ENCODE measurements at places on chromosomes 2 and 18.

GRCh38 chr2:69100220-69100723 is 87.3 kb downstream of the ANTXR1 start:
- H3K4me3 ChIP-seq: no peak overlapping the region
- no peaks in the 10 kb centered on the region for H3K27me3 ChIP-seq
- peaks cover 29% of the 10 kb centered on the region for H3K4me1 ChIP-seq
- peaks cover 20% of the 10 kb centered on the region for H3K36me3 ChIP-seq
- no peak for DNase-seq
- H3K27ac ChIP-seq: peak overlapping the region; percentile 34

GRCh38 chr2:216792222-216793021 is 67.4 kb downstream of the TNP1 start:
- peaks cover 85% of the 10 kb centered on the region for H3K4me1 ChIP-seq
- no peaks in the 10 kb centered on the region for H3K36me3 ChIP-seq
- H3K27me3 ChIP-seq: no peaks in the 10 kb centered on the region
- peak overlapping the region; percentile 86 for H3K27ac ChIP-seq
- DNase-seq: peak; percentile 90

DNA sequence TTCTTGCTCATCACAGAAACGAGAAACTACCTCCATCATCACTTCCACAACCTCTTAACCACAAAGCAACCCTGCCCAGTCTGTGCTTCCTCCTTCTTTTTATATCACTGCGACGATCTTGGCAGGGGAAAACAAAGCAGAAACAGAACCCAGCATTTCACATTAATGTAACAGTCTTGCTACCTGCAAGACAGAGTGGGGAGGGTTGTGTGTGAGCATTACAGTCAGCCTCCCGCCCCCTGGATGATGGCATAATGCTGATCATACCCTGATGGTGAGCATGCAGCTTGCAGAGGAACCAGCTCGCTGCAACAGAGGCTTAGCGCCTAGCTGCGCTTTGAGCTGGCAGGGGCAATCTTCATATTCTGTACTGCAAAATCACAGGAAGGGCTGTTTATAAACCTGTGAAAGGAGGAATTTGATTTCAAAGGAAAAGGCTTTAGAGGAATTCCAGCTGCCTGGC is 376.1 kb downstream of the IRS1 start:
- H3K4me1 ChIP-seq: peaks cover 7% of the 10 kb centered on the region
- no peaks in the 10 kb centered on the region for H3K27me3 ChIP-seq
- H3K36me3 ChIP-seq: no peaks in the 10 kb centered on the region
- no peak overlapping the region for H3K27ac ChIP-seq

- no peak overlapping the region for H3K4me3 ChIP-seq
- H3K36me3 ChIP-seq: no peaks in the 10 kb centered on the region
- H3K27ac ChIP-seq: no peak overlapping the region
- no peaks in the 10 kb centered on the region for H3K27me3 ChIP-seq
- no peak for DNase-seq
These were observed 168.1 kb downstream of the TMEM163 start for GRCh38 chr2:134550566-134551164.

- no peak overlapping the region for H3K27ac ChIP-seq
- no peaks in the 10 kb centered on the region for H3K4me1 ChIP-seq
- no peak for DNase-seq
These were observed 401.0 kb upstream of the ZEB2 start for GRCh38 chr2:144920755-144921530.

DNA sequence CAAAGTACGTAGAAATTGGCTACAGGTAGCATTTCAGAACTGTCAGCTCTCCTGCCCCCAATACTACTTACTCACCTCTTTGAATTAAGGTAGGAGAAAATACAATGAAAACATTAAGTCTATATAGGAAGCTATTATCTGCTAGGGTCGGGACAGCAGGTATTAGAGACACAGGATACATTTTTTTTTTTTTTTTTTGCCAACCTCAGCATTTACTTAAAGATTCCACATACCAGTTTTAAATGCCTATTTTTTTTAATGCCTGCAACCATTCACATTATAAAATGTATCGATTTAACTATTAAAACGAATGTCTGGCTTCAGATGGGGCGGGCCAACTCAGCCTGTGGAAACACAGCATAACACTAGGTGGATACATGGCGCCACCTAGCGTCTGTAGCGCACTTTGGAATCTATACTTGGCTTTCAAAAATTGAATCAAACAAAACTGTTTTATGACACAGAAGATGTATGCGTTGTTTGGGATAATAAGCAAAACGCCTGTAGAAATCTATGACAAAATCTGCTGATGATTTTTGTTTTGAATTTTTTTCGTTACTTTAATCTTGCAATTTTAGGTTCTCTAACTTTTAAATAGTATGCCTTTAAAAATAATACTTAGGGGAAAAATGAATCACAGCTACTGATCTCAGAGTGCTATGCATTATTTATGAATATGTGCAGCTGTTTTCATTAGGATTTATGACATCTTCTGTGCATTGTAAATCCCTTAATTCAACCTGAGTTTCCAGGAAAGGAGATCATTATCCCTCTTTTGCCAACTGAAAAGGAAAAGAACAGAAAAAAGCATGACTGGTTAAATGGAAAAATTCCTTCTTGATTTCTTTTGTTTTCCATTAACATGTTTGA is 261.0 kb downstream of the NYAP2 start:
- no peak overlapping the region for H3K27ac ChIP-seq
- H3K4me1 ChIP-seq: no peaks in the 10 kb centered on the region
- H3K27me3 ChIP-seq: no peaks in the 10 kb centered on the region
- H3K36me3 ChIP-seq: no peaks in the 10 kb centered on the region

DNA sequence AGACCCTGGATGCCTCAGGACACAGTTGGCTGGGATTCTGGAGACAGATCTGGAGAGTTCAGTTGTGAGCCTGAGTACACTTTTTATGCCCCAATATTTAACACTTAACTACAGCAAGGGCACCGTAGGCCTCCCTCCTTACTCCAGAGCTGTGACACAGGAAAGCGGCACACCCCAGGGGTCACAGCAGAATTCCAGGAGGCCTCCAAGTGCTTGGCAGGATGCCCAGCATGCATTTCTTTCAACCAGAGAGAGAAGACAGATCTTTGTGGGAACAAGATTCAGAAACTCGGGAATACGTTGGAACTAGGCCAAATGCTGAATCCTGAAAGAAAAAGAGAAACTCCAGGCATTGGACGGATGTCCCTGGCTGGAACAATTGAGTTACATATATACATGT is 199.2 kb upstream of the NT5C1B start:
- H3K4me3 ChIP-seq: no peak overlapping the region
- no peaks in the 10 kb centered on the region for H3K36me3 ChIP-seq
- DNase-seq: no peak
- H3K27ac ChIP-seq: no peak overlapping the region
- H3K4me1 ChIP-seq: peaks cover 9% of the 10 kb centered on the region

GRCh38 chr2:218796691-218797090 is 14.7 kb downstream of the CYP27A1 start:
- no peak overlapping the region for H3K27ac ChIP-seq
- no peaks in the 10 kb centered on the region for H3K36me3 ChIP-seq
- no peaks in the 10 kb centered on the region for H3K27me3 ChIP-seq
- no peaks in the 10 kb centered on the region for H3K4me1 ChIP-seq
- H3K4me3 ChIP-seq: no peak overlapping the region

DNA sequence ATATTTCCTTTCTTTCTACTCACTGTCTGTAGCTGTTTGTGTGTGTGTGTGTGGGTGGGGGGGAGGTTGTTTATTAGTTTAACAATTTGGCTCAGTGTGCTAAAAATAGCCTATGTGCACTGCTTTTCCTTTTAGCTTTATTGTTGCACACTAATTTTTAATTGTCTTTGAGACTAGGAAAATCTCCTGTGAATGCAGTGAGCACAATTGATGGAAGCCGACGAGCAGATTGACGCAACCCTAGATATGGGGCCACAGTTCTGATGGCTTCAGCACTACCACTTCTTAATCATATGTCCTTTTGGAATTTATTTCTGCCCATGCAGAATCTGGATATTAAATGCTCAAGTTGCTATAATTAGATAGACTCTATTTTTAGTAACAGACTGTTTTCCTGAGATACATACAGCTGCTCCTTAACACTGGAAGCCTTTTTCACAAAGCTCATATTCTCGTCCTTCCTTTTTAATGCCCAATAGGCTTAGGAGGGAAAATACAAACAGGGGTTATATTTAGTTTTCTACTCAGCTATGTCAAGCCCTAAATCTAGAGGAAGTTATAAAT is 109.1 kb downstream of the IRS1 start:
- no peaks in the 10 kb centered on the region for H3K36me3 ChIP-seq
- H3K27me3 ChIP-seq: no peaks in the 10 kb centered on the region
- peak overlapping the region; percentile 30 for H3K27ac ChIP-seq
- no peak overlapping the region for H3K4me3 ChIP-seq

- no peaks in the 10 kb centered on the region for H3K4me1 ChIP-seq
- no peak overlapping the region for H3K27ac ChIP-seq
- H3K36me3 ChIP-seq: no peaks in the 10 kb centered on the region
These were observed 134.1 kb downstream of the ANKRD44 start for GRCh38 chr2:197176522-197176921.

- no peaks in the 10 kb centered on the region for H3K4me1 ChIP-seq
- DNase-seq: no peak
These were observed 787.2 kb downstream of the TDRD15 start for GRCh38 chr2:21910832-21911507.

DNA sequence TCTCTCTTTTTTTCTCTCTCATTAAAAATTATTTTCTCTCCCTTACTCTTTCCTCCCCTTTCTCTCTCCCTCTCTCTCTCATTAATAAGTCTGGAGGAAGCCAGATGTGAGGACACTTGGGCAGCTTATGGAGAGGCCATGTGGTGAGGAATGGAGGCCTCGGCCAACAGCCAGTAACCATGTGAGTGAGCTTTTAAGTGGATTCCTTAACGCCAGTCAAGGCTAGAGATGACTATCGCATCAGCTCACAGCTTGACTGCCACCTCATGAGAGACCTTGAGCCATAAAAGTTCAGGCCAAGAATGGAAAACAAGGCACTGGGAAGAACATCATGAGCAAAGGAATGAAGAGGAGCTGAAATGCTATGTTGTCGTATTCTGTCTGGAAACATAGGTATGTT is 39.1 kb downstream of the ETAA1 start:
- H3K27ac ChIP-seq: no peak overlapping the region
- no peak overlapping the region for H3K4me3 ChIP-seq
- H3K36me3 ChIP-seq: no peaks in the 10 kb centered on the region
- no peaks in the 10 kb centered on the region for H3K4me1 ChIP-seq
- H3K27me3 ChIP-seq: no peaks in the 10 kb centered on the region

GRCh38 chr2:155442755-155443372 is 744.4 kb downstream of the KCNJ3 start:
- H3K27me3 ChIP-seq: no peaks in the 10 kb centered on the region
- no peak overlapping the region for H3K27ac ChIP-seq
- no peak overlapping the region for H3K4me3 ChIP-seq
- no peaks in the 10 kb centered on the region for H3K4me1 ChIP-seq

DNA sequence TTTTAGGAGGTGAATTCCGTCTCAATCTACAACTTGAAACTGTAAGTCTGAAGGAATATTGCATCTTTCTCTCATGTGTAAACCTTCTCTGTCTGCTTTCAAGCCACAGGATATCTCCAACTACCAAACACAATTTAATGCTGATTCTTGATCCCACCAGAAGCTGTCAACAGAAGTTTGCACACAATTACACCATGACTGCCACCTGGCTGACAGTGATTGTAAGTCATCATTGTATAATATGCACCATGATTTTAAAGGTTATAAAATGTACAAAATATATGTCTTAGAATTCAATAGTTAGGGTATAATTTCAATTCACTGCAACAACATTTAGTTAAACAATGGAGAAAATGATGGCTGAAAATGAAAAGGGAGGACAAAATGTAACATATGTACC is 18.4 kb downstream of the PREPL start:
- no peak overlapping the region for H3K27ac ChIP-seq
- no peaks in the 10 kb centered on the region for H3K27me3 ChIP-seq
- no peak for DNase-seq
- no peaks in the 10 kb centered on the region for H3K4me1 ChIP-seq

DNA sequence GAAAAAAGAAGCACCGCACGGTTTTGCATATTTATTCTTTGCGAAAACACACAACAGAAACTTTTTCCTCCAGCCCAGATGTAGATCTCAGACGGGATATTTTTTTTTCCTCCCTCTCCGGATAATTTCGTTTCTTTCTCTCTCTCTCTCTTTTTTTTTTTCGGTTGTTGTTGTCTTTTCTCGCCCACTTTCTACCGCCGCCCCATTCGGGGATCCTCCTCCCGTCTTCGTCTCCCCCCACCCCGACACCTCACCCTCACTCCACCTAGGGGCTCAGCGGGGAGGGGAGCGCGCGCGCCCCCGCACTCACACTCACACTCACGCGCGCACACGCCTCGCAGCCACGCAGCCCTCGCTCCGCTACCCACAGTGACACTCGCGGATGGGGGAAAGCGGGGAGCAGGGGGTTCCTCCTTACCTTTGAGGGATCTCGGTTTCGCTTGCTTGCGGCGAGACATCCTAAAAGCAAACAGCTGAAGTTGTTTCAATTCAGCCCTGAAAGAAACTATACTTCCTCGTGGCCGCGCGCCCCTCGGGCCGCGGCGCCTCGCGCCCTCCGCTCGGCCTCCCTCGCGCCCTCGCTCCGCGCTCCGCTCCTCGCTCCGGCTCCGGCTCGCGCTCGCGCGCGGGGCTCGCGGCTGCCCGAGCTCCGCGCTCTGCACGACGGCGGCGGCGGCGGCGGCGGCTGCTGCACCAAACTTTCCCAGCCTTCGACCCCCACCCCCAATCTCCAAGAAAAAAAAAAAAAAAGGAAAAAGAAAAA is 1.3 kb downstream of the ZNF521 start:
- H3K4me3 ChIP-seq: peak overlapping the region; percentile 67
- H3K4me1 ChIP-seq: peaks cover 10% of the 10 kb centered on the region
- H3K27ac ChIP-seq: peak overlapping the region; percentile 77

Data from tibial artery (tissue), 4 donors.